ENCODE measurements at places on chromosomes 16 and 17. TPM values are rescaled to one million over a fixed set of nuclear protein-coding genes. Genes with fewer than 3 reads are reported as not detected.

Gene PSMD11
- 172 TPM for total RNA-seq

Gene TRPV3
- 0.59 TPM for total RNA-seq

Gene SLC43A2
- 4.0 TPM for total RNA-seq

Gene C17orf107
- 0.28 TPM for total RNA-seq

Gene CMTM2
- total RNA-seq = not detected

Gene CA5A
- total RNA-seq = not detected

Gene PRR35
- 0.12 TPM for total RNA-seq

Gene KRT39
- total RNA-seq = not detected

Gene PLD2
- 21.4 TPM for total RNA-seq

Gene CYGB
- total RNA-seq = 1.1 TPM

Gene KRT9
- total RNA-seq = not detected

Gene TTYH2
- 2.1 TPM for total RNA-seq

Gene CACNA1G
- total RNA-seq = 4.1 TPM

Gene ENPP7
- total RNA-seq = not detected

Gene CEP295NL
- 0.18 TPM for total RNA-seq

Gene KRT222
- 0.37 TPM for total RNA-seq

Gene SOST
- not detected for total RNA-seq

Gene KRT34
- total RNA-seq = 0.41 TPM

Gene ACSM5
- not detected for total RNA-seq

Gene SALL1
- 0.35 TPM for total RNA-seq

Gene RRAD
- 39.4 TPM for total RNA-seq

Gene ZFP3
- total RNA-seq = 0.77 TPM

Gene HCRT
- not detected for total RNA-seq

Gene TMC6
- 14.3 TPM for total RNA-seq

Gene MIS12
- 14.2 TPM for total RNA-seq

Gene NETO2
- total RNA-seq = 77.7 TPM

Gene TANC2
- 53.2 TPM for total RNA-seq

Gene SDK2
- 1.6 TPM for total RNA-seq

Gene PMP22
- total RNA-seq = 223 TPM

Gene MT1A
- 34.1 TPM for total RNA-seq

Gene ZPBP2
- not detected for total RNA-seq

Gene DOK4
- 41.2 TPM for total RNA-seq

Gene KRTAP9-2
- not detected for total RNA-seq

Gene ARSG
- 1.9 TPM for total RNA-seq

Gene TBC1D3E
- total RNA-seq = not detected

Gene NPB
- 0.55 TPM for total RNA-seq

Gene CCL13
- not detected for total RNA-seq

Gene TMEM114
- not detected for total RNA-seq

Gene STUB1
- 118 TPM for total RNA-seq

Gene TMEM88
- 0.33 TPM for total RNA-seq

Gene NAE1
- total RNA-seq = 74.9 TPM

Gene GFER
- 46.2 TPM for total RNA-seq

Gene PTX4
- total RNA-seq = not detected

Gene KRTAP2-3
- total RNA-seq = not detected

Gene CDRT15
- not detected for total RNA-seq

Gene NACA2
- total RNA-seq = not detected

Gene LIG3
- 18.5 TPM for total RNA-seq

Gene ASIC2
- total RNA-seq = 1.9 TPM

Gene GP1BA
- not detected for total RNA-seq

Gene HOXB9
- total RNA-seq = 7.9 TPM

Gene TBC1D3G
- total RNA-seq = not detected

Gene NEURL4
- total RNA-seq = 32.5 TPM

Gene SEPTIN12
- not detected for total RNA-seq

Gene TUBD1
- 10.7 TPM for total RNA-seq

Gene GDPD3
- 1.8 TPM for total RNA-seq

Gene CTRL
- total RNA-seq = 1.6 TPM

Gene SLC39A11
- 14.3 TPM for total RNA-seq

Gene MYH2
- not detected for total RNA-seq

Data from A549 treated with Mapracorat at 1 μM for 4 hours (cell line).